Activated CD4-positive, alpha-beta T cell treated with anti-CD3 and anti-CD28 coated beads, Interleukin-2, amount 50 U/mL, for 24 hours (primary cell): ENCODE measurements at places on chromosomes 2 and 18.

DNA sequence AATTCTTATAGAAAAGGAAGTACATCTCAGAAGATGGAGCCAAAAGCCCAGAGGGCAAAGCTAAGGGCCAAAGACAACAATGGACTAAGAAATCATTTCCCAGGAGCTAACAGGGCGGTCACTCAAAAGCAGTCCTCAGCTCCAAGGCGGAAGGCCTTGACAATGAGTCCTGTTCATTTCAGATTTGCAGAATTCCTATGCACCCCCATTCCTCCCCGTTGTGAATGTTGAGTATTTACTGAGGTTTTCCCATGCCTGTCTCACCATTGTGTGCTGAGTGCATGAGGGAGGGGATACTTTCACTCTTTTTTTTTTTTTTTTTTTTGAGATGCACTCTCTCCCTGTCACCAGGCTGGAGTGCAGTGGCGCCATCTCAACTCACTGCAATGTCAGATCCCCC, 18.8 kb upstream of the DTNB start:
- DNase-seq, result no peak

DNA sequence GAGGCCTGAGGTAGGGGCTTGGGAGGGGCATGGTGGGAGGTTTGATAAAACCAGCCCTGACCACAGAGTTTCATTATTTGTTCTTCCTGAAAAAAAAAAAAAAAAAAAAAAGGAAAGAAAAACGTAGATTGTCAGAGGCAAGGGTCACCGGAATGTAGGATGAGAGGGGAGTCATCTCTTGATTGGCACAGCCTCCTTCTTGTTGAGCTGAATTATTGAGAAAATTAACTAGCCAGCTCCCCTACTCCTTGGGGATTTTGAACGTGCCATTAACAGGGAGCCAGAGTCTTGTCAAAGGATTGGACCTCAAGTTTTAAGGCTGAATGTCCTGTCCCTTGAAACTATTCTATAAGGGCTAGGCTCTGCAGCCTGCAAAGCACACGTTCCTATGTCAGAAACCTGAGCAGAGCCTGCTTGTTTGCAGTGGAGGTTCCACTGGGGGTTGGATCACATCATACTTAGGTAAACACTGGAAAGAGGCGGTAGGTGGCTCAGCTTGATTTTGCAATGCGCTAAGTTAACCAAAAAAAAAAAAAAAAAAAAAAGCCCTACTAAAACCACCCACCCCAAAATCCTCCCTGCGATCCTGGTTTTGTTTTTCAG, 2.3 kb downstream of the INHBB start:
- no peak for DNase-seq

GRCh38 chr2:64052463-64053241, 33.4 kb upstream of the VPS54 start:
- DNase-seq, result no peak

- no peak for DNase-seq
These were observed 19.0 kb upstream of the DUSP19 start for GRCh38 chr2:183059561-183059960.

- no peak for DNase-seq
These were observed 117.9 kb downstream of the SETBP1 start for GRCh38 chr18:44798433-44799048.

DNA sequence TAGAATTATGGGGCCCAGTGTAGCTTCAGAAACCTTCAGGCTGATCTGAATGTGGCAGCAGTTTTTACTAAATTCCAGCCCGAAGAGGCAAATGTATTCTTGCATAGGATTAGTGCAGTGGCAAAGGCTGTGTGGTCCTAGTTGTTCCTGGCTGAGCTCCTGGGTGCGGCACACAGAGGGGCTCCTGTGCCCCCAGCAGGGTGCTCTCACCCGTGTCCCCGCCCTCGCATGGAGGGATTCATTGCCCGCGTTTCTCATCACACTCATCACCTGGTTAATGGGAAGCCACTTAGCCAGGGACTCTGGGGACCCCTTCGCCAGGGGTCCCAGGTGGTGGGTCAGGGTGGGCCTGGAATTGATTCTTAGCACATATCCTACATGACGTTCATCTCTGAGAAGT, 3.9 kb downstream of the KCNG2 start:
- DNase-seq, result no peak

- no peak for DNase-seq
These were observed 443.0 kb upstream of the MMADHC start for GRCh38 chr2:150030436-150031190.

DNA sequence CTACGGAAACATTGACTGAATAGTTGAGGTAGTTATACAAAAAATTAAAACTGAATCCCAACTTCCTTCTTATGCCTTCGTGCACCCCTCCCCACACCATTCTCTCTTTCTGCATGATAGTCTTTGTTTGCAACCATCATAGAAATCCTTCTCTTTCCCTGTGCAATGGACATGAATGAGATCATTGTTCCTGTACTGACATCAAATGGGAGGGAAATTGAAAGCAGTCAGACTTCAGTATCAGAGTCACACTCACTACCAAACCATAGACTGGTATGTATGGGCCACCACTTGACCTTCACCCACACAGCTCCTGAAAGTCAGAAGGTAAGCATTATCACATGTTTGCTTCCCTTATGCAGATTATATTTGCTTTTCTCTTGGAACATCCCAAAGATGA, 782.8 kb downstream of the BCL11A start:
- DNase-seq, result no peak

- DNase-seq, result no peak
These were observed 70.8 kb upstream of the SLC1A4 start for GRCh38 chr2:64918220-64918886.

GRCh38 chr2:212177724-212178123, 360.9 kb downstream of the ERBB4 start:
- no peak for DNase-seq

GRCh38 chr2:100581277-100581612, 18.5 kb downstream of the PDCL3 start:
- no peak for DNase-seq

- DNase-seq, result no peak
These were observed 139.5 kb downstream of the SUCLG1 start for GRCh38 chr2:84319581-84319980.

DNA sequence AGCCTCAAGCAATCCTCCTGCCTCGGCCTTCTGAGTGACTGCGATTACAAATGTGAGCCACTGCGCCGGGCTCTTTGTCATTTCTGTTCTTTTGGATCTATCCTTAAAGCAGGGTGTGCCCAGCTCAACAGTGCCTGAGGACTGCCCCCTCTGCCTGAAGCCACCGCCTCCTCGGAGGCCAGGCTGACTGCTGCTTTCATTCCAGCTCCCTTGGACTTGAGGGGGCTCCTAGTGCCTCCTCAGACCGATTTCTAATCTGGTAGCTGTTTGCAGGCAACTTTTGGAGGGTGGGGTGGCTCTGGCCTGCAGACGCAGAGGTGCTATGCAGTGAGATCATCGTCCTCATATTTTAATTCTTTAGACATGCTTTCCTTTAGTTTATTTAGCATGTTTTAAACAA, 35.9 kb upstream of the KLF11 start:
- no peak for DNase-seq

DNA sequence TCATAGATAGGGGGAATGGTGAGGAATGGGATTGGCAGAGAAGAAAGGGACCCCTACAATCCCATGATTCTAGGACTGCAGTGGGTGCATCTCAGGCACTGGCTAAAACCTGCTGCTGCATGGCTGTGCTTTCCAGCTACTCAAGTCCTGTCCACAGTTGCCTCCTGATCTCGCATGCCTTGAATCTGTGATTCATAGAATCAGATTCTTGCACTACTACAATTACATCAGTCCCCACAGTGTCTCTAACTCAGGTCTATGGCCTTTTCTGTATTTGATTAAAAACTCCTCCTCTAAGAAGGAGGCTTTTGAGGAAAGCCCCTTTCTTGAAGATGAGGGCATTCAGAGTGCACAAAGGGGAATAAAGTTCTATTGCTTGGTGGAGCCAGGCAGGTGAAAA, 117.4 kb downstream of the LRATD1 start:
- no peak for DNase-seq

- no peak for DNase-seq
These were observed 179.7 kb downstream of the ANAPC1 start for GRCh38 chr2:111704246-111704645.

DNA sequence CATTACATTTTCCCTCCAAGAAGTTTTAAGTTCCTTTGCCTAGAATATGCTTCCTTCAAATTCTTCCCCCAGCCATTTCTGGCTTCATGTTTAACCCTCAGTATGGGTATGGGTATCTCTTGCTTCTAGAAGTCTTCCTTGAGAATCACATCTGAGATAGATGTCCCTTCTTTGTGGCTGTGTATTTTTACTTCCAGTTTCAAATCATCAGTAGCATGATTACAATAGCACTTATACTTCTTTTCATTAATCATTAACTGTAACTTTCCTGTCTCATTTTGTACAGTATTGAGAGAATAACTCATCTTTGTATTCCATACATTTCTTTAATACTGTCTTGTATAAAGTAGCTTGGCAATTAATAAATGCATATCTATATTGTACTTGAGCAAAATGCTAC, 17.3 kb upstream of the PDE1A start:
- no peak for DNase-seq

DNA sequence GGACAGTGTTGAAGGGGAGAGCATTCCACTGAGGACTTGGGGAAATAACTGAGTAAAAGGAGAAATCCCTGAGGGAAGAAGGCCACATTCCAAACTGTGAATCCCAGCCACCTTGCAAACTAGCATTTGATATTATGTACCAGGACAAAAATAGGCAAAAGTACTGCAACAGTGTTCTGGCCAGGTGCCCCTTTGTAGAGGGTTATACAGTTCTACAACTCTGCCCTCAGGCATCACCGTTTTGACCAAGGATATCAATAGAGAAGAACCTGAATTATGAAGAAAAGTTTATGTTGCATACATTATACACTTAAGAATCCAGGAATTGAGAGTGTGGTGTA, 20.6 kb upstream of the CAVIN2 start:
- no peak for DNase-seq

- DNase-seq, result no peak
These were observed 33.6 kb downstream of the GREB1L start for GRCh38 chr18:21275645-21276044.

DNA sequence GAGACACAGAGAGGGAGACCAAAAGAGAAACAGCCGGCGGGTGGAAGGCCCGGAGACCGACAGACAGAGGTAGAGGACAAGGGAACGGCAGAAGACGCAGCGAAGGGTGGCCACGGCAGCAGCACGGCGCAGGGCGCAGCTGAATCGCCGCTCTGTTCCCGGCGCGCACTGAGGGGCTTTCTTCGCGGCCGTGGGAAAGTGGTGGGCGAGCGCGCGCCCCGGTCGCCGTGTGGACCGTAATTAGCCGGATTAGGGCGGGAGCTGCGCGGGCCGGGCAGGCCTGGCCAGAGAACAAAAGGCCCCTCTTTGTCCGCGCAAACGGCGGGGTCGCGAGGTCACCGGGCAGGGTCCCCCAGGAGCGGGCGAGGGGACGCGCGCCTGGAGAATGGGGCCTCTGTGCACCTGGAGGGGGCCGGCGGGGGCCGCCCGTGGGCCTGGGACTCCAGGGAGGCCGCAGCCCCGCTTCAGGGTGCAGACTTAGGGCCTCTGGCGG, 158.3 kb downstream of the ZFP36L2 start:
- no peak for DNase-seq

DNA sequence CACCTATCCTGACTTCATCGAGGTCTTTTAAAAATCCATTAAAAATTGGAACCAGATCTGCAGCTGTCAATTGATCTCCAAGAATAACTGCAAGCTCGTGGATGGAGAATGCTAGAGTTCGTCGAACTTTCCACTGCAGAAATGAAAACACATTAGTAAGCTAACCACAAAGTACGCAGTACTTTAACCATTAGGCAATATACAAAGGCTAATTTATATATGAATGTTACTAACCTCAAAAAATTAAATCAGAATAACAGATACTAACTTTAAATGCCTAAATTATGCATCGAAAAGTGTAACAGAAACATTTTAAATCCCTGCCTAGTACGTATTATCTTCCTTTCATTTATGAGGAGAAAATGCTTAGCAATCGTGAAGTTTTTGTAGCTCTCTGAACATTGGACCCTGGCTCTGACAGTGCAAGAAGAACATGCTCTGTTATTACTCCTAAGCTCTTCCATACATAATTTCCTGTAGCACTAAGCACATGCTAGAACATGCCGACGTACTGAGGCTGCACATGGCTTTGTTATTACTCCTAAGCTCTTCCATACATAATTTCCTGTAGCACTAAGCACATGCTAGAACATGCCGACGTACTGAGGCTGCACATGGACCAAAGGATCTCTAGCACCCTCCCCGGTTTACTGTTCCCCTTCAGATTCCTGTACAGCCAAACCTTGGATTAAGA, 57.0 kb downstream of the PPP4R1 start:
- DNase-seq, result no peak

- no peak for DNase-seq
These were observed at the start of gene EMILIN1 for GRCh38 chr2:27078267-27079194. TSS of gene EMILIN1 (plus strand) at chr2:27078615. CDS start at chr2:27079066, 451 bp downstream.

GRCh38 chr2:2734308-2734707, 403.2 kb upstream of the MYT1L start:
- DNase-seq, result no peak

DNA sequence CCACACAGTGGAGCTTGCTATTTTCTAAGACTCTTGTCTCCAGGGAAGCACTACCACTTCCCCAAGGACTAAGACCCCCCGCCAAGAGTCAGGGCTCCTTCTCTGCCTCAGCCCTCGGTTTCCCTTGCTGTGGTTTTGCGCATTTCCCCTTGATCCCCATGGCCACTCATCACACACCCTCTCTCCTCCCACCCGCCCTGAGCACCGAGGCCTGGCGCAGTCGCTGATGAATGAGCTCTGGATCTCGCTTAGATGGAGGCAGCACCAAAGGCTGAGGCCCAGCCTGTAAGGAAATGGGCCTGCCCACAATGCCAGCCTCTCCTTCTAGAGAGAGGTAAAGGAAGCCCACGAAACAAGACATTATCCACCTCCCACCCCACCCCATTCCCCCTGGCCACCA, 96.9 kb downstream of the TNS1 start:
- no peak for DNase-seq

- no peak for DNase-seq
These were observed 15.1 kb downstream of the LOXHD1 start for GRCh38 chr18:46641917-46642316.

DNA sequence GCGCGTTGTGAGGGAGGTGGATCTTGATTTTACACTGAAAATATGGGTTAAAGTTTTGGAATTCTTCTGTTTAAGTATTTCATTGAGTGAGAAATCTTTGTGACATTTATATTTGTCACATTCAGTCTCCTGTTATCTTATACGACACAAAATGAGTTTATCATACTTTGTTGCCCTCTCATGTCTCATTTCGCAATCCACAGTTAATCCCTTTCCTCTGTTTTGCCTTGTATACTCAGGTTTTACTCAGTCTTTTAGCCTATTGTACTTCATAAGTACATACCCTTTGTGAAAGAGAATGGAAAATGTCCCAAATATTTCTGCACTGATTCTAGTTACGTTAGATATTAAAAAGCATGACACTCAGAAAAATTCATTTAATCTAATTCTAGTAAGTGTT, 142.7 kb downstream of the ATP9B start:
- no peak for DNase-seq

- DNase-seq, result no peak
These were observed 17.0 kb downstream of the DCAF17 start for GRCh38 chr2:171451074-171451473.
